ENCODE measurements at places on chromosomes 16 and 17.

GRCh38 chr17:28071891-28072606 is 29.6 kb downstream of the NLK start:
- peaks cover 3% of the 10 kb centered on the region for H3K27me3 ChIP-seq
- H3K4me3 ChIP-seq: no peak overlapping the region
- DNase-seq: no peak
- H3K4me1 ChIP-seq: peaks cover 19% of the 10 kb centered on the region
- H3K36me3 ChIP-seq: peaks cover 15% of the 10 kb centered on the region

GRCh38 chr16:9372934-9373890 is 281.8 kb downstream of the HAPSTR1 start:
- H3K4me3 ChIP-seq: no peak overlapping the region
- peaks cover 9% of the 10 kb centered on the region for H3K27me3 ChIP-seq
- H3K4me1 ChIP-seq: peaks cover 48% of the 10 kb centered on the region
- no peaks in the 10 kb centered on the region for H3K36me3 ChIP-seq
- peak; percentile 42 for DNase-seq
- peak overlapping the region; percentile 85 for H3K27ac ChIP-seq

DNA sequence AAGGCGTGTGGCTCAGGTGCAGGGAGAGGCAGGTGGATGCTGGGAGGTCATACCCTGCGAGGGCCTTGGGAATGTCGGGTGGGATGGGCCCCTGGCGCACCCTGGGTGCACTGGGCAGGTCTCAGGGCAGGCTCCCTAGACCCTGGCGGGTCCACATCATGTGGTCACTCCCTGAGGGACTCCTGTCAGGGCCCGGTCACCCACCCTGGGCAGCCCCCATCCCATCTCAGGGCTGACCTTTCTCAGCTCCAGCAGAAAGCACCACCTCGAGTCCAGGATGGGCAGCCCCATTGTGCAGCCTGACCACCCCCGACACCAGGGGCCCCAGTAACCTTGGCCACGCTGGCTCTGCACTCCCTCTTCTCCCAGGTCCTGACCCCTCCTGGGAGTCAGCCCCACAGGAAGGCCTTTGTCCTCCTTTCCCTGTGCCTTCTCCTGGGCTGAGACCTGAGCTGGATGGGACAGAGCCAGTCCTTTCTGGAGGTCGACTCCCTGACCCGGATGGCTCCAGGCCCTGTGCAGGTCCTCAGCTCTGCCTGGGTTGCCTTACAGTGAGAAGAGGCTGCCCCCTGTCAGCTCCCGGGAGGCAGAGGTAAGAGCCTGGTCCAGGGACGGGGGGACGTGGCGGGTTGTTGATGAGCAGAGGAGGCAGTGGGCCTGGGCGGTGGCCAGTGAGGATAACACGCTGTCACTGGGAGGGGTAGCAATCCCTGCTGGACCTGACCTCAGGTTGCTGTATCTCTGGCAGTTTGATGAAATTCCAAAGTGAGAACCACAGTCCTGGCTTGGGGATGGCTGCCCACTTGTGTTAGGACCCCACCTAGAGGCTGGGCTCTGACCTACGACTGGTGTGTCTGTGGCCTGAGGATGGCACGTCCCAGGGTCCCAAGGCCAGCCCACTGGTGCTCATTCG is 77.9 kb downstream of the GOSR1 start:
- H3K27me3 ChIP-seq: peaks cover 4% of the 10 kb centered on the region
- no peak overlapping the region for H3K27ac ChIP-seq
- peak; percentile 45 for DNase-seq

DNA sequence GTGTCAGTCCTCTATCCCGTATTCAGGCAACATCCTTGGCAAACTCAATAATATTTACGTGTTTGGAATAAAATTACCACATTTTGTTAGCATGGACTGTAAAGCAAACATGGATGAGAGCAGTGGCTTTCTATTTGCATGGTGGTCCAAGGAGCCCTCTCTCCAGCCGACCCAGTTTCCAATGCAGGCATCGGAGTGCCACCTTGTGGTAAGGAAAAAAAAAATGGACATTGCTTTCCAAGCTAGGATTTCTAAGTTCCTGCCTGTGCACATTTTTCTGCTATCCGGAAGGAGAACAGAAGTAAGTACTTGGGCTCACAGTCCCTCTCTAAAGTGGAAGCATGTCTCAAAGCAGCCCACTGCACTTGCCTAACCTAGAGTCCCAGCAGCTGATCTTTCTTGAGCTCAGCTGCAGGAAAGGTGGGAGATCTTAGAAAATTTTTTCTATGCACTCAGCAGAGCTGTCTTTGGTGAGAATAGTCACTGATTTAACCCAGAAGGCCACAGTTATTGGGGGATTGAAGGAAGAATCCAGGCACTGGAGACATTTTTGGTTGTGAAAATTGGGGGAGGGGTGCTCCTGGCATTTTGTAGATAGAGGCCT is 46.0 kb upstream of the ERCC4 start:
- H3K36me3 ChIP-seq: no peaks in the 10 kb centered on the region
- no peak overlapping the region for H3K27ac ChIP-seq
- peak; percentile 44 for DNase-seq
- peaks cover 2% of the 10 kb centered on the region for H3K27me3 ChIP-seq

GRCh38 chr16:56984639-56985038 is 4.7 kb upstream of the NLRC5 start:
- H3K27me3 ChIP-seq: peaks cover 8% of the 10 kb centered on the region
- H3K27ac ChIP-seq: no peak overlapping the region
- H3K36me3 ChIP-seq: no peaks in the 10 kb centered on the region
- H3K4me1 ChIP-seq: peaks cover 2% of the 10 kb centered on the region

DNA sequence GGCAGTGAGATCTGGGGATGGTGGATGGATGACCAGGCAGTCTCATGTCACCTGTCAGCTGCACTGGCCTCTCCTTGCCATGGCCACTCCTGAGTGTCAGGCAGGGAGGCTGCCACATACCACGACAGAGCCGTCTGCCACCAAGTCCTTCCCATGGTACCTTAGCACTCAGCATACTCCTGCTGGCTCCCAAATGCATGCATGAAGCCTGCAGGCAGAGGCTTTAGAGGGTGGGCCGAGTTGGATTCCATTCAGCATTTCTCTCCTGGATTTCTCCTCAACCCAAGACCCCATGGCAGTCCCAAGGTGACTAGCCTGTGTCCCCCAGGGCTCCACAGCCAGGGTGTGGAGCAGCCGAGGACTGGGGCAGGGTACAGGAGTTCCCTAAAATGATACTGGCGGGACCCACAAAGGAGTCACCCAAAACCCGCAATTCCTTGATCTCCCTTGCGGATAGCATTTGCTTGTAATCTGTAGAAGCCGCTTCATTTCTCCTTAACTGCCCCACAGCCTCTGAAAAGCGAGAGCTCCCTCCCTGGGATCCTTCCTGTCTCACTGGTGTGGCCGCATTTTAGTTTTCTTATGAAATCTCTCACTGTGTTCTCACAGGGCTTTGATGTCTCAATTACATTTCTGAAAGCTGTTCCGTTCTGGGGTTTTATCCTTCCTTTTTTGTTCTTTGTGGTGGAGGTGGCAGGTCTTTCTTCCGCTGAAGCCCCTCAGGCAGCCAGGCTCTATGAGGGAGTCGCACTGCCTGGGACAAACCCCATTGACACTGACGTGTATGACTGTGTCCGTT is 141.4 kb downstream of the SOCS1 start:
- no peaks in the 10 kb centered on the region for H3K27me3 ChIP-seq
- no peak overlapping the region for H3K4me3 ChIP-seq
- H3K27ac ChIP-seq: peak overlapping the region; percentile 61
- DNase-seq: no peak

- H3K4me3 ChIP-seq: no peak overlapping the region
- H3K27me3 ChIP-seq: peaks cover 4% of the 10 kb centered on the region
- peaks cover 3% of the 10 kb centered on the region for H3K36me3 ChIP-seq
These were observed 51.2 kb downstream of the SOX9 start for GRCh38 chr17:72171703-72172667.

DNA sequence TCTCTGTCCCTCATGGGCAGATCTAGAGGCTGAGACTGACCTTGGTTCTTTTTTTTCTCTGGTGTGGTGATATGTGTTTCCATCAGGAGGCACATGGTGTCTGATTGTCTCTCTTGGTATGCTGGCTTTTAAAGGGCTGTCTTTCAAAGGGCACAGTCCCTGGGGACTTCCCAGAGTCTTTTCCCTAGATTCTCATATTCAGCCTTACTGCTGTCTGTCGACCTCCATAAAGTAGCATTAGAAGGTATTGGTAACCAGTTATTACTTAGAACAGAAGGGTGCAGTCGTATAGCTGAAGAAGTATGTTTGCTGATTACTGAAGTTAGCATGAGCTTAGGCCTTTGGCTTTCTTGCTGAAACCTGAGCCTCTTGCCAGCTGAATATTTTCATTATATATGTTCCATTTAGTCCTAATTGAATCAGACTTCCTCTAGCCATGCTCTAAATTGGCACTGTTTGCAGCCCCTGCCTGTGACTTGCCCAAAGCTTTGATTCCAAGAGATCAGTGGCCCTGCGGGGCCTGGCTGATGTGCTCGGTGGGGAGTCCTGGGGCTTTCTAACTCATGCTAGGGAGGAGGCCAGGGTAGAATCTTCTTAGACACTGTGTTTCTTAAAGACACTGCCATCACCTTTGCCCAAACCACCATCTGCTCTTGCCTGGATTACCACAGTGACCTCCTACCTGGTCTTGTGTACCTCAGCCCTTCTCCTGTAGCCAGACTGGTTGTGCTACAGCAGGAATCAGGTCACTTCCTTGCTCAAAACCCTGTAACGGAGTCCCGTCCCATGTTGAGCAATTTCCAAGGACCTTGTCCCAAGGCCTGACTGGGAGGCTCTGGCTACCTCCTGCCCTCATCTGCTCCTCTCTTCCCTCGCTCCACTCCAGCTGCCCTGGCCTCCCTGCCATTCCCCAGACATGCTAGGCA is 71.5 kb downstream of the WWP2 start:
- peaks cover 14% of the 10 kb centered on the region for H3K4me1 ChIP-seq
- H3K27ac ChIP-seq: peak overlapping the region; percentile 48
- H3K27me3 ChIP-seq: no peaks in the 10 kb centered on the region
- DNase-seq: no peak
- no peak overlapping the region for H3K4me3 ChIP-seq
- H3K36me3 ChIP-seq: no peaks in the 10 kb centered on the region

GRCh38 chr17:13537871-13538643 is 63.7 kb downstream of the HS3ST3A1 start:
- no peaks in the 10 kb centered on the region for H3K36me3 ChIP-seq
- DNase-seq: no peak
- no peaks in the 10 kb centered on the region for H3K4me1 ChIP-seq
- H3K27ac ChIP-seq: no peak overlapping the region
- H3K27me3 ChIP-seq: no peaks in the 10 kb centered on the region

DNA sequence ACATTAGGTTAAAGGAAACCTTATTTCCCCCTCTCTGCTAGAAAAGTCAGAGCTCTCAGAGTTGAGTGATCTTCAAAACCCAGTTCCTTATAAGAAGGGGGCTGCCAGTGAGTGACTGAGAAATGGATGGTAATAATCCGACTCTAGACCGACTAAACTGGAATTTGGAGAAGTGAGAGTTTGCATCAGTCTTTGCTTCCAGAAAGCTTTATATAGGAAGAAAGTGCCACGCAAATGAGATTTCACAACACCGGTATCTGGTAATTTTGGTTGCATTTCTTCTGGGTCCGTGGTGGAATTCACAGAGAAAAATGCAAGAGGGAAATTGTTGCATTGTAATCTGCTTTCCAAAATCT is 271.4 kb downstream of the MAF start:
- peaks cover 13% of the 10 kb centered on the region for H3K4me1 ChIP-seq
- no peak for DNase-seq
- H3K27me3 ChIP-seq: no peaks in the 10 kb centered on the region

DNA sequence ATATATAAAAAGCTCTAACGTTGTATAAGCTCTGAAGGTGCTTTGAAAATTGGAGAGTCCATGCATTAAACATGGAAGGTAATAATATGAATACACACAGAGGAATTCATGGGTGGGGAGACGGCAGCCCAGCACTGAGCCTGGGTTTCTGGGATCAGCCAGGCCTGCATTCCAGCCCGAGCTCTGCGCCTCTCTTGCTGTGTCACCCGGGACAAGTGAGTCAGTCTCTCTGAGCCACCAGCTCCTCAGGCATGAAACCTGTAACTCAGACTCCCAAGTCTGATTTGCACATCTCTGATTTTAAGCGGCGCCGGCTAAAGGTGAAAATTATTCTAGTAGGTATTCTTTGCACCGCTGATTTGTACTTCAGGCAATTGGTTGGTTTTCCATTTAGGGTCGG is 238.8 kb downstream of the MRTFB start:
- H3K27ac ChIP-seq: no peak overlapping the region
- H3K36me3 ChIP-seq: no peaks in the 10 kb centered on the region
- no peak for DNase-seq
- H3K4me3 ChIP-seq: no peak overlapping the region

GRCh38 chr16:78383118-78383517 is 283.7 kb downstream of the WWOX start:
- H3K36me3 ChIP-seq: no peaks in the 10 kb centered on the region
- H3K27me3 ChIP-seq: peaks cover 2% of the 10 kb centered on the region
- no peak for DNase-seq

DNA sequence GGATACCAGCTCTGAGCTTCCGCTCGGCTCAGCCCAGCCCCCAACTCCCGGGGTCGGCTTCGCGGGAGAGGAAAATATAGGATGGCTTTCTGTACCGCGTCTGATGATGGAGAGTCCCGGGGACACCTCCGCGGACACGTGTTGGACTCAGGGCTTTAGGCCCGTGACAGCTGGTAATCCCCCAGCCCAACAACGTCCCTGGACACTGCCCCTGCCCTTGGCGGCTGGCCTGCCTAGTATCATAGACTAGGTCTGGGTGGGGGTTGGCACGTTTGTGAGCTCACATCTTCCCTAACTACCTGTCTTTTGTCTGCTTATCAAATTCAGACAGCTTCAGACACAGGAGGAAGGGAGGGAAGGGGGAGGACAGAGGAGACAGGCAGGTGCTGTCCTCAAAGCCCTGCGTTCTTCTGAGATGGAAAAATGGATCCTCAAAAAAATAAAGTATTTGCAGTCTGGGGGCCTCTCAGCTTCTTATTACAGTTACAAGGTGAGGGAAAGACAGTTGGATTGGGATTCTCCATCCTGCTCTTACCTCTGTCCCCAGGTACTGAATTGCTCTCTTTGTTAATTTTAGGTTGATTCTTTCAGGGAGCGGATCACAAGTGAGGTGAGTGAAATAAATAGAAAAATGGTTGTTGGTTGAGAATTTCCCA is 698 bp downstream of the PSME3 start:
- H3K4me1 ChIP-seq: peaks cover 24% of the 10 kb centered on the region
- DNase-seq: no peak
- peak overlapping the region; percentile 93 for H3K4me3 ChIP-seq
- peaks cover 18% of the 10 kb centered on the region for H3K36me3 ChIP-seq
- H3K27me3 ChIP-seq: peaks cover 3% of the 10 kb centered on the region

- peaks cover 12% of the 10 kb centered on the region for H3K36me3 ChIP-seq
- no peaks in the 10 kb centered on the region for H3K27me3 ChIP-seq
- H3K4me3 ChIP-seq: no peak overlapping the region
- H3K27ac ChIP-seq: no peak overlapping the region
These were observed 14.7 kb downstream of the TXNDC11 start for GRCh38 chr16:11727796-11728543.

DNA sequence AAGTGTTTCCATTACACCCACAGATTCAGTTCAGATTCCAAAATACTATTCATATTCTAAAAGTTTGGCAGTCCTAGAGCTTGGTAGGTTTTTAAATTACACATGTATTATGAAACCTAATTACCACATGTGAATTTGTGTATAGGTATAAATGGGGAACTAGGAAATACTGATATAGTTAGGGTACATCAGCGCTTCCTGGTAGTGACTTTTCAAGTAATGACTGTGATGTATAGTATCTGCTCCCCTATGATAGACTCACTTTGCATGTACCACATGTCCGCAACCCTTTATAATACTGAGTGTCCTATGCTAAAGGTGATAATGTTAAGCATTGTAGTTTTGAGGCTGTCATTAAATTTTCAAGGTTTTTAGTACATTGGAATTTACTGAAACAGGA is 22.9 kb downstream of the CDK12 start:
- DNase-seq: no peak
- H3K36me3 ChIP-seq: peaks cover 6% of the 10 kb centered on the region
- H3K27ac ChIP-seq: no peak overlapping the region
- no peak overlapping the region for H3K4me3 ChIP-seq
- no peaks in the 10 kb centered on the region for H3K4me1 ChIP-seq

GRCh38 chr16:83779886-83780285 is 27.9 kb upstream of the HSBP1 start:
- H3K4me3 ChIP-seq: no peak overlapping the region
- peaks cover 19% of the 10 kb centered on the region for H3K4me1 ChIP-seq
- no peak overlapping the region for H3K27ac ChIP-seq

Data from endothelial cell (in vitro differentiated cells).